GM12892 (cell line): ENCODE measurements at places on chromosomes 5 and 9.
A peak's percentile ranks its signal among the peaks of the same experiment; 100 is the strongest.

DNA sequence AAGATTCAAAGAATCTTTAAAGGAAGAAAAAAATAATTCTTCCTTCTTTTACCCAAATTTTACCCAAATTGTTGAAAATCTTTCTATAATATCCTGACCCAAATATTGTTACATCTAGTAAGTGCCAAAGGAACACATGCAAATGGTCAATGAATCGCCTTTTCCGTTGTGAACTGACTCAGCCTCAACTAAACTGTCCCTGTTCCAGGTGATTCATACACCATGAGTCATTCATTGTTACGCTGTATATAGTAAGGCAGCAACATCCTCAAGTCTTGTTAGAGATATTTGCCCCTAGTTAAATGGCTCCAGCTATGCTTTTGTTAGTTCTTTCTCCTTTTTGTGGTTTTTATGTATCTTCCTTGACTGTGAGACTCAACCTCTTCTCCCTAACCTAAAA, 9.7 kb downstream of the PTGER4 start:
- DNase-seq, result no peak

DNA sequence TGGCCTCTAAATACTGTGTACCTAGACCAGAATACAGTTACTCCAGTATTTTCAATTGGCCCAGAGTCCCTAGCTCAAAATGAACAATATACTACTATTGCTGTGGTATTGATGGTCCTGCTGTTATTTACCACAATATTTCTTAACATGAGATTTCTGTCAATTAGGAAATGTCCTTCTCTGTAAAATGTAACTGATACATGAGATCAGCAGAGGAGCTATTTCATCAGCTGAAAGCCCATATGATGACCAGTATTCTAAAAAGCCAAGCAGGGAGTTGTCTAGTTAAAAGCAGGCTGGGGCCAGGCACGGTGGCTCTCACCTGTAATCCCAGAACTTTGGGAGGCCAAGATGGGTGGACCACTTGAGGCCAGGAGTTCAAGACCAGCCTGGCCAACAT, 187.7 kb upstream of the PTGER4 start:
- no peak for DNase-seq

- DNase-seq, result no peak
These were observed 126.8 kb upstream of the DMRT1 start for GRCh38 chr9:714675-715074.

DNA sequence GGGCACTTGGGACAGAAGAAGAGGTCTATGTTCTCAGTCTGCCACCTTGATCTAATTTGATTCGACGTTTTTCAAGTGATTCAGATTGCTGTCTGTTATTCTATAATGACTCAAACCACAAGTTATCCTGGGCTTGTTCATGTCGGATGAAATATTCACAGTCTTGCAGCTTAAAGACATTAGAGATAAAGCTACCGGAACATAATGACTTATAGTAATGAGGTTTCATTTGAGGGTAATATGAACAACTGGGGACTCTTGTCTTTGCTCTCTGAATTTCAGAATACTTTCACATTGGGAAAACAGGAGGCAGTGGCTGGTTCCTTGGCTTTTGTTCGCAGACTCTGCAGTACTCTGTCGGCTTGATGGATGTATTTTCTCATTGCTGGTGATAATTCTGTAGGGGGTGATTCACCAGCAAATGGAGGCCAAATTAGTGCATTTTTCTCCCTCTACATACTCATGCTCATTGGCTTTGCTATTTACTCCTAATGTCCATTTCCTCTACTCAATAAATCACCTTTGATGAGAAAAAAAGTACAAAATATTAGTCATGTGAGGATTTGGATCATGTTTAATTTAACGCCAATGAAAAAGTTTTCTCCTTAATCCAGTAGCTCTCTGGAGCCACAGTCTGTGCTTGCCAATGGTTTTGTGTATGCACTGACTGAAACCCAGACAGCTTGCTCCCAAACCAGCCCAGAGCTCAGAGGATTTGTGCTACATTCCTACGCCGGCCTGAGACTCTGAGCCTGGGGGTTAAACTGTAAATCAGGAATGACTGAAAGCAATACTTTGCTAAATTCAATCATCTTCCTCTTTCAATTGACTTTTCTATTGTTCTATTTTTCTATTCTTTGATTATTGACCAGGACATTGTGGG, 154.7 kb upstream of the ANKH start:
- DNase-seq, result no peak

GRCh38 chr9:130454096-130454811, 9.5 kb downstream of the ASS1 start:
- no peak for DNase-seq

- no peak for DNase-seq
These were observed 39.6 kb upstream of the FRRS1L start for GRCh38 chr9:109206670-109207069.

- no peak for DNase-seq
These were observed 485.3 kb upstream of the DMAC1 start for GRCh38 chr9:8284884-8285283.

GRCh38 chr5:38639377-38640358, 83.2 kb upstream of the LIFR start:
- DNase-seq, result no peak

DNA sequence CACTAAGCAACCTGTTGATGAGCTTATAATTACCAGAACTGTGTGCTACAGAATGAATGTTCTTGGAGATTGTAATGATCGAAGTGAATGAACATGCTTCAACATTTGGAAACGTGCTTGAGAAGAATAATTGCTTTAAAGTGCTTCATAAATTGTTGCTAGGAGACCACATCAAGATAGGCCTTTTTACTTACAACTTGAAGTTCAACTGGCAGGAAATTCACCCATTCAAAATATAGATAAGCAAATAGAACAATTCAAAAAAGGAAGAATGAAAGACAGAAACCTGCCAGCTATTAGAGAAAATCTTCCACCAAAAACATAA, 38.0 kb upstream of the SLC44A1 start:
- no peak for DNase-seq

DNA sequence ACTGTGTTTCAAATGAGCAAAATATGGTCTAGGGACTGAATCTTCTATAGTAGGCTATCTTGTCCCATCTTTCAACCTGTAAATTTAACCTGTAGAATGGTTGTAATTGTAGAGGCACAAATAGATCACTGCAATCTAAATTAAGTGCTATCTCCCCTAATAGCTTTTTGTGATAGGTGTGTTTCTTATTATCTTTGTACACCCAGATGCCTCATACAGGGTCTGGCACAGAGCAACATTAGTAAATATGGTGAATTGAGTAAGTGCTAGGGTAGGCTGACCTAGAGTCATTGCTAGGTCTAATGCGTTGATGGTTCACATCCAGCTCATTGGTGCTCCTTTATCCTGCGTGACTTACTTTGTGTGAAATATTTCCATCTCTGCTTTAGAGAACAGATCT, 100.6 kb downstream of the PBX3 start:
- no peak for DNase-seq

GRCh38 chr5:111511174-111511830, 1.0 kb downstream of the STARD4 start:
- no peak for DNase-seq

- no peak for DNase-seq
These were observed 231.6 kb downstream of the MCTP1 start for GRCh38 chr5:95053253-95053652.

- no peak for DNase-seq
These were observed 319.0 kb upstream of the CDH6 start for GRCh38 chr5:30874241-30875034.

DNA sequence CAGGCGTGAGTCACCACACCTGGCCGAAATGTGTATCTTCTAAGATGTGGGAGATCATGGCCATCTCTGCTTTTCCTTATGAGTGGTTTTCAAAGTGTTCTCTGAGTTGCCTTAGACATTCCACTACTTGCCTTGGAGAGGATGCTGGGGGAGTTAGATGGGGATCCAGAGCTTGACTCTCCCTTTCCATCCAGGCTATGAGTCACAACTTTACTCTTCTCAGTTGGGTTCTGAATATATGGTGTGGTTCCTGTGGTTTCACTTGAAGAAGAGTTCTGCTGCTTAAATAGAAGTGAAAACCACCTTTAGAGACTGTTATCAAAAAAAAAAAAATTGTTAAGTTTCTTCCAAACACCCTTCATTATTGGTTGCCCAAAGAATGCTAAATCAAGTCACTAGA, 217.6 kb downstream of the ZNF608 start:
- no peak for DNase-seq

DNA sequence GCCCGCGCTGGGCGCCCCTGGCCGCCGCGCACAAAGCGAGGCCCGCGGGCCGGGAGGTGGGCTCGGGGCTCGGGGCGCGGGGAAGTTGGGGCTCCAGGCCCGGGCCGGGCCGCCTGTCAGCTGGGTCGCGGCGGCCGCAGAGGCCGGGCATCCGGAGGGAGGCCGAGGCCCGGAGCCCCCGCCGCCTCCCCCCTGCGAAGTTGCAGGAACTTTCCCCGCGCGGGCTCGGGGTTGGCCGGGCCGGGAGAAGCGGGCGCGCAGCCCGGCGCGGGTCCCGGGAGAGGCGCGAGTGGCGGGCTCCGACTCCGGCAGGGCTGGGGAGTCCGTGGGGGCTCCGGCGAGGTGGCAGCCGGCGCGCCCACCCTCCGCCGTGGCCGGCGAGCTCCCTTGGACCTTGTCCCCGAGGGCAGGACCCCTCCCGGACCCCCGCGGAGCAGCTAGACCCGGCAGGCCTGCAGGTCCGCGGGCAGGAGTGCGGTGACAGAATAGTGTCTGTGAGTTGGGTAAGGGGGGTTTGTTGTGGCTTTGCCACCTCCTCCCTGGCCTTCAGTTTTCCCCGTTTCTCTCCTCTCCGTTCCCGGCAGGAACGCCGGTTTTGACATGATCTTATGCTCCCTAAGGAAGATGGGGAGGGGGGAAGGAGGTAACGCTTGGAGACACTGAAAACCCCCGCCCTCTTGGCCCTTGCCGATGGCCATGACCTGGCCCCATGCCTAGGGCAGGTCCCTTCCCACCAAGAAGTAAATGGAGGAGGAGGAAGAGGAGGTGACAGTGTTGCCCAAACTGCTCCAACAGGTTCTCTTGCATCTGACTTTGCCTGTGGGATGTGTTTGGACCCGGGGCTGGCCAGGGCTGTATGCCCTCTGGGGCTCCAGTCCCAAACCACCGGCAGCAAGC, 942 bp downstream of the PHF2 start:
- peak; percentile 50 for DNase-seq

DNA sequence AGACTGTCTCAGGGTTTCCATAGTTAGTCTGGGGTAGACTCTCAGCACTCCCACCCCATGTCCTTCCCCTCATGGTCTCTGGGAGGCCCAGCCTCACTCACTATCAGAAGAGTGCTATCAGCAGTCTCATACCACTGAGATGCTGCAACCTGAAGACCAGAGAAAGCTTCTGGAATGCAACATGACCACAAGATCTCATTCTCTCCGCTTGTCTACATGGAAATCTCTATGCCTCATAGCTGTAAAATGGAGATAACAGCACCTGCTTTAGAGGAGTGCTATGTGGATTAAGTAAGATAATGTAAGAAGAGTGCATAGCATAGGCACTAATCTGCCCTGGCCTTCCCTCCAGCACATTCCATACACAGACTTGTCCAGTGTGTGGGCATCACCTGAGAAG, 47.0 kb upstream of the ZNF169 start:
- DNase-seq, result no peak

- no peak for DNase-seq
These were observed 112.9 kb downstream of the CHSY3 start for GRCh38 chr5:130017173-130017572.

GRCh38 chr5:56247592-56247991, 14.5 kb upstream of the ANKRD55 start:
- DNase-seq, result no peak

- DNase-seq, result peak; percentile 46
These were observed 6.3 kb downstream of the TESK1 start for GRCh38 chr9:35611230-35611797.

DNA sequence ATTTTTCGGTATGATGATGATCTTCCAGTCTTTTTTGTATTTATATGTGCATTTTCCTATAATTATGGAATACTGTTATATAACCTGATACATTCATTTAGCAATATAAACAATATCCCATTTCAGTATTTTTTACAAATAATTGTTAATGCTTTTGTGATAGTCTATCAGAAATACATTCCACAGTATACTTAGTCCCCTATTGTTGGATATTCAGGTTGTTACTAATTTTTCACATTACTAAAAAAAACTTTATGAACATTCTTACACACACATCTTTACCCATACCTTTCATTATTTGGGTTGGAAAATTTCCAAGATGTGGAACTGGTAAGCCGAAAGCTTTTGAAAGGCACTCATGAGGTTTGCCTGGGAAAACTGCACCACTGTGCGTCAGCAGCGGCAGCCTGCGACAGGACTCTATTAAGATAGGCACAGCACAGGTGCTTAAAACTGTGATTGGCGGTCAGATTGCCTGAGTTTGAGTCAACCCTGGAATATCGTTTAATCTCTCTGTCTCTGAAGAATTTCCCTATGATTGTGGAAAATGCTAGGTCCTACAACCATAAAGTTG, 147.5 kb upstream of the ERCC6L2 start:
- DNase-seq, result no peak

GRCh38 chr5:146971401-146971800, 92.8 kb upstream of the PPP2R2B start:
- no peak for DNase-seq
